NCI-H2029 treated with DMSO at 0.1 percent for 48 hours (cell line): ENCODE measurements at places on chromosomes 16 and 17.

GRCh38 chr16:88363239-88363891, 19.4 kb upstream of the ZNF469 start:
- no peak for DNase-seq

- DNase-seq = no peak
Measured at GRCh38 chr16:55971447-55971846, 96.3 kb upstream of the CES5A start.

DNA sequence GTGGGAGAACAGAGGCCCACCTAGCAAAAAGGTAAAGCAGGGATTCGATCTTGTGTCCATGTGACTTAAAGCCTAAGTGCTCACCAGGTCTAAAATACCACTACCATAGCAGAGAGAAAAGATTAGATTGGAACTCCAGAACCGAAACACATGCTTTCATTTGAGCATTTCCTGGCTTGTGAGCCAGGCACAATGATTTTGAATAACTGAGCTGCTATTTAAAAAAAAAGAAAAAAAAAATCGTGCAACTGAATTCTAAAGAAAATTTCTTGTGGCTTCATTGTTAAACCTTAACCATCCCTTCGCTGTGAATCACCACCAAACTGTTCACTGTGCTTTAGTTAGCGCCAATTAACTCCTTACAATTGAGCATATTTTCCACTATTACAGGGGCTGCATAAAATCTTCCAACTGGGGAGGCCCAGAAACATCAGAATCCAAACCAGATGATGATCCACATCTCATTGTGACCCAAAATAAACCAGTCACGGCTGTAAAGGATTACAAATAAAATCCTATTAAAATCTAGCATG, 366.4 kb upstream of the ERCC4 start:
- no peak for DNase-seq

GRCh38 chr16:57723170-57723569, 12.4 kb upstream of the KATNB1 start:
- DNase-seq = no peak

DNA sequence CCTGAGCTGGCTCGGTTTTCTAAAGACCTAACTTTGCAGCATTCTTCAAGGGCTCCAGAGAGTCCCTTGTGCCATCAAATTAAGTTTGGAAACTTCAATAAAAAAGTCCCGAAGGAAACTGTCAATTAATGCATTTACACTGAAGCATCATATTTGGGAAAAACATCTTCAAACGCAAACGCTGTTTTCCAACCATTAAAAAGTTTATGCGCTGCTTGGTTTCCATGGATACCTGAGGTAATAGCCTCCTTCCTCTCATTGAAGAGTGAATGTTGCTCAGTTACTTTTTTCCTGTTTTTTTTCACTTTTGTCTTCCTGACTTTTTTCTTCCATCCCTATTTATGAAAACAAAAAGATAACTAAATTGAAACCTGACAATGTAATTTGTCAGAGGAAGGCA, 399.1 kb downstream of the MAF start:
- DNase-seq = no peak

- no peak for DNase-seq
Measured at GRCh38 chr17:69874175-69874670, 200.8 kb upstream of the KCNJ16 start.

DNA sequence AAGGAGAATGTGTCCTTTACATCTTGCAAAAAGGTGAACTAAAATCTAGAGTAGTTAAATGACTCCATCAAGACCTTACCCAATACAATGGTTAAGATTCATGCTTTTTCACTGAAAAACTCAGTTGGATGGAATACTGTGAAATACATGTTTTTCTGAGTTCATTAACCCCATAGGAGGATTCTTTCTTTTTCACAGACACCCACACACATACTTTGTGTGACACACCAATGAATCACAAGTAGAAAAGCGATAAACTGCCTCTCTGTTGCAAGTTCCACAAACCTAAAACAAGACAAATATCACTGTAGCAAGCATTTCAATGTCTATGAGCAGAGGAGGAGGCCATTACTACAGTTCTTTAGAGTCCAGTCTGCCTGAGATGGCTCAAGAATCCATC, 258.8 kb upstream of the CDH5 start:
- no peak for DNase-seq

- DNase-seq = no peak
Measured at GRCh38 chr16:77330332-77331042, 104.3 kb downstream of the ADAMTS18 start.

GRCh38 chr16:63652091-63652490, 1469.8 kb downstream of the CDH11 start:
- no peak for DNase-seq

DNA sequence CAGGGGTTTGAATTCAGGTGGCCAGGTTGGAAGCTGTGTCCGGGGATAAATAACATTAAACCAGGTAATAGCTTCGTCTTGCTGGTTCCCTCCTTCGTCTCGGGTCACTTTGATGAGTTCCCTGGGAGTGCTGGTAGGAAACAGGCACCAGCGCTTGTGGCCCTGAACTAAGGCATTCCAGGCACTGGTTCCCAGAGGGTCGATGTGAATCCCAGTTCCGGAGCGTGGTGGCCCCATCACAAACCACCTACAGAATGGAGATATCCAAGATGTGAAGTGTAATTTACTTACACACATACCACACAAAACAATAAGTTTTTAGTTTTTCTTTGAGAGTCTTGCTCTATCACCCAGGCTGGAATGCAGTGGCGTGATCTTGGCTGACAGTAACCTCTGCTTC, 2.6 kb downstream of the JMJD6 start:
- DNase-seq = no peak

DNA sequence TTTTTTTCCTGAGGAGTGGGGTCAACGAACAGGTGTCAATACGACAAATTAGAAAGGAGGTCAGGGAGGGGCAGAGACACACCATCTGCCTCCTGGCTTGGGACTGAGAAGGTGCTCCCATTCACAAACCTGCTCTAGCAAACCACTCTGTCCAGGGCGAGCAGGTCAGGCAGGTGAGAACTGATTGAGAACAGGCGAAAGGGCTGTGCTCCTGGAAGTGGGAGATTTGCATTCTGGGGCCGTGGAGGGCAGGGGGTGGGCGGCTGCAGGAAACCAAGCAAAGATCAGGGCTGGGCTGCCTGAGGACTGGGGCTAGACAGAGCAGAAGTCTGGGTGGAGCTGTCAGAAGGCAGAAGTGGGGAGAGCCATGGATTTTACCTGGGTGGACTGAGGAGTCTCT, 98.9 kb upstream of the NLRP1 start:
- DNase-seq = no peak

DNA sequence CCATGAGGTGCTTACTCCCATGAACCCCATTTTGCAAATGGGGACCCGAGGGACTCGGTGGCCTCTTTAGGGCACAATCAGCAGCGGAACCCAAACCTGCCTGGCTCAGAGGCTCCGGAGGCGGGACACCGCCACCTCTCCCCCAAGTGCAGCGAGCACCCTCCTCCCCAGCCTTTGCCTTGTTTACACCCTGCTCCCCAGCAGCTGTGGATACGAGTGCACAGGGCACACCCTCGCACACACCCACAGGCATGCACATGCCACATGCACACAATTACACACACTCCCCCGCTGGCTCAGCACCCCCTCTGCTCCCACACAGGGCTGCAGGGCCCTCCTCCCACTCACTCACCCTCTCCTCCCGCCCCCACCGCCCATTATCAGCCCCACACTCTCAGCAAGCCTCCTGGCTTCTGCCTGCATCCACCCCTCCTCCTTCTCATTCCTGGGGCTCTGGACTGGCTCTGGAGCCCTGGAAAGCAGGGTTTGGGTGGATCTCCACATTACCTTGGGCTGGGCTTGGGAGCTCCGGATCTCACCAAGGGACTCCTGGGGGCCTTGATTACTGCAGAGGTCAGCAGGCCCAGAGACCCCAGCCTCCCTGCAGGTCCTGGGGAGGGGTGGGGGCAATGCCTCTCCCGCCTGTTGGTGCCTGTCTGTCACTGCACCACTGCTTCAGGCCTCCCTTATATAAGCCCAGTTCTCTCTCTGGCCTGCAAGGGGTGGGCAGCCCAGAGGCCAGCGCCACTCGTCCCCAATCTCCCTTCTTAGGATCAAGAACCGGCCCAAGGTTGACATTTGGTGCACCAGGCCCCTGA, 6.4 kb downstream of the PDK2 start:
- DNase-seq = no peak

DNA sequence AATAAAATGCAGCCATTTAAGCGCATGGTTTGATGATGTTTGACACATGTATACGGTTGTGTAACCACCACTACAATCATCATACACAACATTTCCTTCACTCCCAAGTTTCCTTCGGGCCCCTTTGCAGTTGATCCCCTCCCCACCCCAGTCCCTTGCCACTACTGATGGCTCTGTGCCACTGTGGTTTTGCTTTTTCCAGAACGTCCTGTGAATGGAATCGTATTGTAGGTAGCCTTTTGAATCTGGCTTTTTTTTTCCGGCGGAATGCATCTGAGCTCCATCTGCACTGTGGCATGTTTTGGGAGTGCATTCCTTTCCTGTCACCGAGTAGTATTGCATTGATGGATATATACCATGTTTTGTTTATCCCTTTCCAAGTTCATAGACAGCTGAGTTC, 15.1 kb upstream of the MAP2K3 start:
- DNase-seq = no peak

GRCh38 chr16:73062001-73062616, 14.2 kb upstream of the ZFHX3 start:
- no peak for DNase-seq

DNA sequence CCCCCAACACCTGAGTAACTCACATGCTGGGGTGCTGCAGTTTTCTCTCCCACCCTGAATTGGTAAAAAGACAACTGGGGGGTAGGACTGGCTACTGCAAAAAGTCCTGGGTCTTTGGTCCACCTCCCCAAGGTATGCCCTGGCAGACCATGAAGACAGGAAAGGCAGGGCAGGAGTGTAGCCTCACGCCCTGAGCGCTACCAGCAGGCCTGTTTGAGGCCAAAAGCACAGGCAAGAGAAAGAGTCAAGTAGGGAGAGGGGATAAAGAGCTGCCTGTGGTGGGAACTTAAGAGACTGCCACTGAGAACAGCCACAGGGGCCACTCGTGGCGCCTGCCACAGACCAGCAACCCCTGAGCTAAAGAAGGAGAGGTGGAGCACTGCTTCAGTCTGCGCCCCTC, 13.8 kb downstream of the PSMB3 start:
- no peak for DNase-seq

DNA sequence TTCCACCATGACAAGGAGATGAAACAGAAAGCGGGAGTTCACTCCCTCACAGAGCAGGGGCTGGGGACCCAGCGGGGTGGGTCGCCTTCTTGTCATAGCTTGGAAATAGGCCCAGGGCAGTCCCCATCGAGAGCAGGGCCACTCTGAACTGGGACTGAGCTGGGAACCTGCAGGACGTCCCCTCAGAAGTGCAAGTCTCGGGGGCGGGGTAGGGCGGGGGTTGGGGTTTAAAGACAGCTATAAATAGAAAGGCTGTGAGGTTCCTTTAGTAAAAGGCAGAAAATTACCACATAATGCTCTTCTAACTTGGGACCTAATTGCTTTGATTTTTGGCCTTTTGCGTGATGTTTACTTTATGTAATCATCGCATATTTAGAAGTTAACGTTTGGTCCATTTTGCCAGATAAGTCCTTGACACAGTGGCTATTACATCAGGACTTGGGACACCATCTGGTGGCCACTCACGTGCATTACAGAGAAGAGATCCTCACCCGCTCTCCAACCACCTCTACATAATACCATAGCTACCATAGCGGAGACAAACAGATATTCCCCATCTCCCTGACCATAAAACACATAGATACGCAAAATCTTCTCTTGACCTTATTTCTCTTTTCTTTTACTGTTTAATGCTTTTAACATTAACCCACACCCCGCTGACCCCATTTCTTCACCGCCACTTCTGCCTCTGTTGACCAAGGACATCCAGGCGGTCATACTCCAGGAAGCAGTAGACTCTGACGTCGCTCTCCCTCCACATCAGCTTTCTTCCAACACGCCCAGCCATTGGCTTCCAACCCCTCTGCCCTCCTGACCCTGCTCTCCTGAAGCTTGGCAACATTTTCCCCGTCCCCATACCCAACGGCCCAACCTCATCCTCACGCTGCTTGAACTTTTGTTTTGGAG, 27.5 kb upstream of the PIK3R6 start:
- no peak for DNase-seq

- no peak for DNase-seq
Measured at GRCh38 chr16:26189536-26189935, 497.8 kb downstream of the HS3ST4 start.

DNA sequence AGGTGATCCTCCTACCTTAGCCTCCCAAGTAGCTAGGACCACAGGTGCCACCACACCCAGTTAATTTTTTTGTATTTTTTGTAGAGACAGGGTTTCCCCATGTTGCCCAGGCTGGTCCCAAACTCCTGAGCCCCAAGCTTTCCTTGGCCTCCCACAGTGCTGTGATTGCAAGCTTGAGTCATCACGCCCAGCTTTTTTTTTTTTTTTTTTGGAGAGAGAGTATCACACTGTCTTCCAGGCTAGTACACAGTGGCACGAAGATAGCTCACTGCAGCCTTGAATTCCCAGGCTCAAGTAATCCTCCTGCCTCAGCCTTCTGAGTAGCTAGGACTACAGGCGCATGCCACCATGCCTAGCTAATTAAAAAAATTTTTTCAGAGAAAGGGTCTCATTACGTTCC, 27.2 kb downstream of the HEATR9 start:
- no peak for DNase-seq

- no peak for DNase-seq
Measured at GRCh38 chr16:88084881-88085280, 133.6 kb downstream of the BANP start.

GRCh38 chr17:82126556-82127314, 28.7 kb upstream of the FASN start:
- no peak for DNase-seq

GRCh38 chr16:75899163-75899562, 172.9 kb upstream of the CPHXL start:
- no peak for DNase-seq

- DNase-seq = no peak
Measured at GRCh38 chr16:30018731-30019158, 4.3 kb upstream of the C16orf92 start.

GRCh38 chr16:912684-913613, 57.8 kb downstream of the LMF1 start:
- no peak for DNase-seq

- DNase-seq = no peak
Measured at GRCh38 chr16:10740000-10740844, 3.4 kb upstream of the NUBP1 start.

DNA sequence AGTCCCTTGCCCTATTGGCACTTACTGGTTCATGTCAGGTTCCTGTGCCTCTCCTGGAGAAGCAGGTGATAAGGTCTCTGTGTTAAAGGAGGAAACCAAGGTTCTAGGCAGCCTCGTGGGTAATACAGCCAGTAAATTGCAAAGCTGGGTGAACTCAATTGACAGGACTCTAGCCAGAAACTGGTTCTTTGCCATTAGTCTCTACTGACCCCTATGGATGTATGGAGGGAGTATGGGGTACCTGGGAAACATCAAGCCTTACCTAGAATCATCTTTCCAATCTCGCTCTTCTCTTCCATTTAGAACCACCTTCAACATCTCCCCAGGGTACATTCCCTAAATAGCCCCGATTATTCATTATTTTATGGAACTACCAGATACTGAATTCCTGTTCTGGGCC, 169.3 kb downstream of the CDH13 start:
- DNase-seq = no peak

- no peak for DNase-seq
Measured at GRCh38 chr16:57234707-57235092, 10.4 kb upstream of the ARL2BP start.
